ENCODE measurements at places on chromosomes 11 and 22. TPM values are rescaled to one million over a fixed set of nuclear protein-coding genes. Genes with fewer than 3 reads are reported as not detected.

Gene APOA5
- not detected for total RNA-seq

Gene RRP8
- 13.1 TPM for total RNA-seq

Gene TSGA10IP
- 0.69 TPM for total RNA-seq

Gene NCAPD3
- total RNA-seq = 16.4 TPM

Gene SEPTIN3
- 180 TPM for total RNA-seq
